Fibroblast of the aortic adventitia (primary cell): ENCODE measurements at places on chromosomes 1 and 21. TPM values are rescaled to one million over a fixed set of nuclear protein-coding genes. Genes with fewer than 3 reads are reported as not detected.

Gene DNASE2B
- not detected in 2 replicates for total RNA-seq

DNA sequence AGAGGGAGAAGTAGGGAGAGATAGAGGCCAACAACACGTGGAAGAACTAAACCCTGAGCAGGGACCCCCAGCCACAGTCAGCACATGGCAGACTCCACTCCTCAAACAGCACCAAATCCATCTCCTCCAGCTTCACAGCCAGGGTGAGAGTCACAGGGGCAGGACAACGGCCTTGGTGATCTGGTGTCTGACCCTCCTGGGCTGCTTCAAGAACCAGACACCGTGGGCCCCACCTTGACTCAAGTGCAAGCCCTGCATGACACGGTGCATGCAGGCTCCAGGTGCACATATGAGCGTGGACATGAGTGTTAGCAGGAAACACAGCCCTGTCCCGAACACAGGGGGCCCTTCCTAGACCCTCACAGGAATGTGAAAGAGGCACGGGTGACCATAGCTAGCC lies 21.9 kb downstream of the S100A7 start:
- no peak for DNase-seq

GRCh38 chr1:226658546-226659125 lies 80.4 kb downstream of the ITPKB start:
- DNase-seq, result no peak

Gene MPZ
- 0.09 and 1.2 TPM in 2 replicates for total RNA-seq

- DNase-seq, result no peak
Observed at GRCh38 chr1:154837672-154838171, 32.4 kb downstream of the KCNN3 start.

Gene ELAPOR1
- total RNA-seq, result 0.16 and 0.45 TPM in 2 replicates

DNA sequence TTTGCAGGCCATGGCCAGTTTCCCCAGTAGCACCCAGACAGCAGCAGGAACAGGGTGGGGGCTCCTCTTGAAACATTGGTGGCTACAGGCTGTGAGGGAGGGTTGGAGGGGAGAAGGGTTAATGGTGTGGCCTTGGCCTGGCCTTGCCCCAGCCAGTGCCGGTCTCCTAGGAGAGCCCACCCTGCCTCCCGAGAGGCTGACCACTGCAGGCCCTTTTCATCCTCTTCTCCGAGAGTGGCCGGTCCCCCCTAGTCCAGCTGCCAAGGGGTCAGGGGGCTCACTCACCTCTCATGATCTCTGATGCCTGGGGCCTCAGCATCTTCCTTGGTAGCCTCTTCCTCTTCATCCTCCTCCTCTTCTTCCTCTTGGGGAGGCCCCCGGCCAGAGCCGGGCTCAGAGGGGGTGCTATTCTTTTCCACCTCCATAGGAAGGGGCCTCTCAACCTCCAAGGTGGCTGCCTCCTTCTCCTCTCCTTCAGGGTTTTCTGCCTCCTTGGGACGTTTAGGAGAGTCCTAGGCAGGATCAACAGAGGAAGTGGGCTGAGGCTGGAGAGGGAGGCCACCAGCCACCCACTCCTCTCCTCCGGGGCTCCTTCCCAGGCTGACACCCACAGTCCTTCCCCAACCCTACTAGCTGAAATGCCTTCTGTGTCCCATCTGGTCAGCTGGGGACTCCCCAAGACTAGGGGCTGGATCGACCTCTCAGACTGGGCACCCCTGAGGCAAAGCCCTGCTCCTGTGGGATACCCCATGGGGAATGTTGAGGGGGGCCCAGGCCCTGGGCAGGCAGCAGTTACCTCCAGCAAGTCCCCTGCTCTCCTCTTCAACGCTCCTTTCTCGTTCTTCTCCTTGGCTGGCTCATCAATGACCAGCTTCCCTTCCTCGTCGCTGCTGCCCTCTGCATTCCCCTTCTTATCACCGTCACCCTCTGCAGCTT lies 2.7 kb upstream of the MRPL24 start:
- DNase-seq, result no peak
